ENCODE measurements at places on chromosomes 6 and 20.

DNA sequence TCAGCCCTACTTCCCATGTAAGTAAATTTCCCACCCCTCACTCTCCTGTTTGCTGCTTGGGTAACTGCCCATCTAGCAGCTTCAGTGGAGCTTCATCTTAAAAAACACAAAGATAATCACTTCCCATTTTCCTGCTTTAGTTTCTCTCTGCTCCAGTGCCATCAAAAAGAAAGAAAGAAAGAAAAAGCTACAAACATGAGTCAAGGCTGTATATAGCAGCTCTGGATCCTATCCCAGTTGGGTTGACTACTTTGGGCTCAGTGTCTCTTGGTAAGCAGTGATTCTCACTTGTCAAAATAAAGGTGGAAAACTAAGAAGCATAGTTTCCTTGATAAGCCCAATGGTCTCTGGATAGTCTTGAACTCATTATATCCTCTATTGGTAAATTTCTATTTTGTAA lies 48.7 kb upstream of the SRPK1 start:
- H3K4me1 ChIP-seq, result peaks cover 13% of the 10 kb centered on the region
- no peak for DNase-seq
- H3K36me3 ChIP-seq, result no peaks in the 10 kb centered on the region
- no peak overlapping the region for H3K27ac ChIP-seq
- H3K4me3 ChIP-seq, result no peak overlapping the region

- H3K27ac ChIP-seq, result no peak overlapping the region
- no peak overlapping the region for H3K4me3 ChIP-seq
- no peaks in the 10 kb centered on the region for H3K36me3 ChIP-seq
- no peaks in the 10 kb centered on the region for H3K4me1 ChIP-seq
- DNase-seq, result no peak
Observed at GRCh38 chr6:109514946-109515345, 31.9 kb upstream of the ZBTB24 start.

- no peak overlapping the region for H3K27ac ChIP-seq
- H3K4me1 ChIP-seq, result no peaks in the 10 kb centered on the region
- no peak overlapping the region for H3K4me3 ChIP-seq
- H3K36me3 ChIP-seq, result no peaks in the 10 kb centered on the region
- no peak for DNase-seq
- no peaks in the 10 kb centered on the region for H3K27me3 ChIP-seq
Observed at GRCh38 chr6:62446647-62447316, 160.8 kb upstream of the KHDRBS2 start.

GRCh38 chr6:150331344-150331743 lies 37.5 kb upstream of the IYD start:
- H3K4me3 ChIP-seq, result no peak overlapping the region
- no peak overlapping the region for H3K27ac ChIP-seq
- H3K36me3 ChIP-seq, result no peaks in the 10 kb centered on the region
- peaks cover 13% of the 10 kb centered on the region for H3K4me1 ChIP-seq
- no peaks in the 10 kb centered on the region for H3K27me3 ChIP-seq

Measured in esophagus squamous epithelium (tissue), 5 donors.